ENCODE measurements at places on chromosomes 5 and 9. TPM values are rescaled to one million over a fixed set of nuclear protein-coding genes. Genes with fewer than 3 reads are reported as not detected.

The PTPRD gene
- total RNA-seq: 23.1 TPM

The CDX1 gene
- total RNA-seq: not detected

The VDAC1 gene
- total RNA-seq: 143 TPM

The CAAP1 gene
- 20.4 TPM for total RNA-seq

The ZNF454 gene
- total RNA-seq: 5.9 TPM

GRCh38 chr5:125451622-125452021 lies 705.2 kb upstream of the ZNF608 start:
- H3K27me3 ChIP-seq: no peaks in the 10 kb centered on the region
- no peaks in the 10 kb centered on the region for H3K36me3 ChIP-seq
- DNase-seq: no peak
- H3K4me3 ChIP-seq: no peak overlapping the region

- no peaks in the 10 kb centered on the region for H3K4me1 ChIP-seq
- H3K27ac ChIP-seq: no peak overlapping the region
- DNase-seq: no peak
Observed at GRCh38 chr9:547314-547713, 294.2 kb upstream of the DMRT1 start.

GRCh38 chr5:123261752-123262151 lies 161.5 kb downstream of the CEP120 start:
- H3K27ac ChIP-seq: no peak overlapping the region
- H3K27me3 ChIP-seq: no peaks in the 10 kb centered on the region
- no peaks in the 10 kb centered on the region for H3K36me3 ChIP-seq
- H3K4me3 ChIP-seq: no peak overlapping the region
- DNase-seq: no peak
- H3K4me1 ChIP-seq: no peaks in the 10 kb centered on the region

GRCh38 chr5:136143763-136144162 lies 11.1 kb downstream of the SMAD5 start:
- H3K27ac ChIP-seq: no peak overlapping the region
- H3K4me1 ChIP-seq: no peaks in the 10 kb centered on the region
- H3K4me3 ChIP-seq: no peak overlapping the region
- H3K27me3 ChIP-seq: no peaks in the 10 kb centered on the region

DNA sequence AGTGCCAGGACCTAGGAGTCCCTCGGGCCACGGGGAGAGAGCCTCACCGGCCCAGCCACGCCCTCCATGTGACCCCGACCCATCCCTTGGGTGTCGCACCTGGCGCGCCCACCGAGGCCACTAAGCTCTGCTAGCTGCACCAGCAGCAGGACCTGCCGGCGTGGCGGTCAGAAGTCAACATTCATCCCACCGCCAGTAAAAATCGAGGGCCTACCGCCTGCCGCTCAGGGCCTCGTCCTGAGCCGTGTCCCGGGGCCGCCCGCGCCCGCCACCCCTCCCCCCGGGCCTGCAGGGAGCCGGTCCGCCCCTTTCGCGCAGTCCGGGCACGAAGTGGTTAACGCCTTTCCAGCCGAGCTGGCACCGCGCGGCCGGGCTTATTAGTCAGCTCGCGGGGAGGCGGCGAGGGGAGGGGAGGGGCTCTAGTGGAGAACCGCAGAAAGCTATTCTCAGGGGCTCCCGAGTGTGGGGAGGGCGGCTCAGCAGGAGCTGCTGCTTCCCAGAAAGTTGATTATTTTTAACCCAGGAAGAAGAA lies 124.4 kb downstream of the C9orf50 start:
- no peaks in the 10 kb centered on the region for H3K27me3 ChIP-seq
- peak overlapping the region; percentile 55 for H3K4me3 ChIP-seq
- H3K36me3 ChIP-seq: no peaks in the 10 kb centered on the region
- peaks cover 30% of the 10 kb centered on the region for H3K4me1 ChIP-seq
- peak; percentile 94 for DNase-seq
- peak overlapping the region; percentile 99 for H3K27ac ChIP-seq

DNA sequence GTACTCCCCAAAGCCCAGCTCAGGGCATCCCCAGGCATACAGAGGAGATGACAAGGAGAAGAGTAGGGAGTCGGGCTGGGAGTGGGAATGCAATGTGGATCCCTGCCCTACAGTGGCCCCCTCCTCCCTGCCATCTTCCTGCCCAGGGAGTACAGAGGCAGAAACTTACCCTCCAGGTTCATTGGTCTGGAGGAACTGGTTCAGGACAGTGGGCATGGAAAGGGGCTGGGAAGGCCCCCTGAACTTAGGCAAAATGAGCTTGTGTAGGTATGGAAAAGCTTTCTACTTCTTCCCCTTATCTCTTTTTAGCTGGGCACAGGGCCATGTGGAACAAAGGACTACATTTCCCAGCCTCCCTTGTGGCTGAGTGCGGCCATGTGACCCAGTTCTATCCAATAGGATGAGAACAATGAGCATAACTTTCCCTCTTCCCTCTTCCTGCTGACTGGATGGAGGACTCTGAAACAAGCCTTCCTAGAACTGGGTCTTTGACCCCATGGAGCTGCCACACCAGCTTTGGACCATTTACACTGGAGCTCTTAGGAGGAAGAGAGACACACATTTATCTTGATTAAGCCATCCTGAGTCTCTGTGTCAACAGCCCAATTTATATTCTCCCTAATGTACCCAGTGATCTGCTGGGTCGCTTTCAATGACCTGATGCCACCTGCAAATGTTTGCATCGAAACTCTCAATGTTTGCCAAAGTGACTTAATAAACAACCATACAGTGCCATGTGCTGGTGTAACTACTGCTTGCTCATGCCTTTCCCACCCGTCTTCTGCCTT lies 25.0 kb upstream of the HMCN2 start:
- no peaks in the 10 kb centered on the region for H3K27me3 ChIP-seq
- no peaks in the 10 kb centered on the region for H3K36me3 ChIP-seq
- peak; percentile 48 for DNase-seq
- no peaks in the 10 kb centered on the region for H3K4me1 ChIP-seq

GRCh38 chr9:113506090-113506589 lies 42.6 kb downstream of the RGS3 start:
- no peaks in the 10 kb centered on the region for H3K36me3 ChIP-seq
- no peak for DNase-seq
- no peak overlapping the region for H3K27ac ChIP-seq
- H3K4me3 ChIP-seq: no peak overlapping the region
- H3K4me1 ChIP-seq: no peaks in the 10 kb centered on the region

DNA sequence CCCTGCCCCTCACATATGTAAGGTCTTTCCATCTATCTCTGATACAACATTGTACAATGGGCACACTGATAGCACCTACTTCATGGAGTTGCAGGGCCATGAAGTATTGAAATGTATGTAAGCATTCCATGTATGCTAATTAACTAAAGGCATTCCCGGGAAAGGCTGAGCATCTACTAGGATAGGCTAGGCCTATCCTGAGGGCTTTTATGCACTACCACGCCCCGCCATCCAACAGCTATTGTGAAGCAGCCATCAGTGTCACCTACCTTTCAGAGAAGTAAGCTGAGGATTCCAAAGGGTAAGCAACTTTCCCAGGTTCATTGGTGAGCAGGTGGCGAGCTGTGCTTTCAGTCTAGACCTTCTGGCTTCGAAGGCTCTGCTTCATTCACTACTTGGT lies 47.6 kb downstream of the NSG2 start:
- H3K4me3 ChIP-seq: no peak overlapping the region
- no peak overlapping the region for H3K27ac ChIP-seq
- H3K27me3 ChIP-seq: no peaks in the 10 kb centered on the region
- no peaks in the 10 kb centered on the region for H3K4me1 ChIP-seq
- DNase-seq: no peak
- no peaks in the 10 kb centered on the region for H3K36me3 ChIP-seq

GRCh38 chr9:89808756-89809181 lies 204.0 kb downstream of the GADD45G start:
- H3K4me3 ChIP-seq: no peak overlapping the region
- no peaks in the 10 kb centered on the region for H3K4me1 ChIP-seq
- H3K27ac ChIP-seq: no peak overlapping the region
- no peaks in the 10 kb centered on the region for H3K27me3 ChIP-seq

- H3K36me3 ChIP-seq: no peaks in the 10 kb centered on the region
- H3K4me3 ChIP-seq: no peak overlapping the region
- DNase-seq: no peak
Observed at GRCh38 chr9:81473708-81474107, 215.6 kb downstream of the TLE1 start.

DNA sequence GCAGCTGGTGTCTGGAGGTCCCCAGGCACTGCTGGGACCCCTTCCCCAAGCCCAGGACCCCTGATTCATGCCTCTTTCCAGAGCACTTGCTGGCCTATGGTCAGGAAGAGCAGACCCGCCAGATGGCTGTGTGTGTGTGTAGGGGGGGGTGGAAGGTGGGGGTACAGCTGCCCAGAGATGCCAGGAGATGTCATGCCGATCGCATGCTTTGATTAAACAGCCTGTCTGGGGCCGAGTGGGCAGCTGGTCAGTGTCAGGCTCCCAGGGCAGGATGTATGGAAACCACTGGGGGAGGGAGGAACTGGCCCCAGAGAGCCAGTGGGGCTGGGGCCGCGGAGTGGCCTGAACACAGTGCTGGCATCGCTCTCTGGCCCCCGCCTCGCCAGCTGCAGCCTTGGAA lies 23.7 kb downstream of the RXRA start:
- no peak overlapping the region for H3K27ac ChIP-seq
- DNase-seq: no peak
- H3K4me1 ChIP-seq: peaks cover 23% of the 10 kb centered on the region
- H3K4me3 ChIP-seq: no peak overlapping the region
- H3K27me3 ChIP-seq: no peaks in the 10 kb centered on the region

DNA sequence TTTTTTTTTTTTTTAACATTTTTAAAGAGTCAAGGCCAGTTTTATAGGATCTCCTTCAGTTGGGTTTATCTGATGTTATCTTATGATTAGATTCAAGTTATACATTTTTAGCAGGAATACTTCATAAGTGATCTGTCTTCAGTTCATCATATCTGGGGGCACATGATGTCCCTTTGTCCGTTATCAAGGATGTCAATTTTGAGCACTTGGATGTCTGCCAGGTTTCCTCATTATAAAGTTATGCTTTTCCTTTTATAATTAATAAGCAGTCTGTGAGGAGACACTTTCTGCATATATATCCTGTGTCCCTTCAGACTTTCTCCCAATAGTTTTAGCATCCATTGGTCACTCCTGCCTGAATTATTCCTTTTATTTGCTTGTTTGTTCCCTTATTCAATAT lies 11.8 kb downstream of the HDHD3 start:
- no peak for DNase-seq
- H3K27ac ChIP-seq: no peak overlapping the region
- H3K27me3 ChIP-seq: no peaks in the 10 kb centered on the region
- H3K4me1 ChIP-seq: no peaks in the 10 kb centered on the region
- no peak overlapping the region for H3K4me3 ChIP-seq
- no peaks in the 10 kb centered on the region for H3K36me3 ChIP-seq

GRCh38 chr9:100350188-100350587 lies 2.6 kb downstream of the TEX10 start:
- no peak overlapping the region for H3K4me3 ChIP-seq
- H3K36me3 ChIP-seq: no peaks in the 10 kb centered on the region
- no peaks in the 10 kb centered on the region for H3K27me3 ChIP-seq

DNA sequence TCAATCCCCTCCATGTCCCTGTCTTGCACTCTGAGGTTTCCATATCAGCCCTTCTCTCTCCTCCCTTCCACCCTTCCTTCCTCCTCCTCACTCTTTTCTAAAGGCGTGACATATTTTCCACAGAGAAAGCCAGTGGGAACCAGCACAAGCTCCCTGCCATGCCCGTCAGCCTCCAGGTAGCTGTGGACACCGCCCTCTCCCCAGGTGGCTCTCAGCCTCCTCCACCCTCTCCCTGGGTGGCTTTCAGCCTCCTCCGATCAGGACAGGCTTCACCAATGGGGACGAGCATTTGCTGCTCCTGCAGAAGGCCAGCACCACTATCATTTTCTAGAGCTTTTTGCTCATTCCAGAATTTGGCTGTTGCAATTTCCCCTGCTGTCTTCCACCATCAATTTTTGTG lies 236.6 kb downstream of the GADD45G start:
- H3K4me3 ChIP-seq: no peak overlapping the region
- no peak overlapping the region for H3K27ac ChIP-seq
- H3K36me3 ChIP-seq: no peaks in the 10 kb centered on the region
- H3K4me1 ChIP-seq: peaks cover 5% of the 10 kb centered on the region
- DNase-seq: no peak

DNA sequence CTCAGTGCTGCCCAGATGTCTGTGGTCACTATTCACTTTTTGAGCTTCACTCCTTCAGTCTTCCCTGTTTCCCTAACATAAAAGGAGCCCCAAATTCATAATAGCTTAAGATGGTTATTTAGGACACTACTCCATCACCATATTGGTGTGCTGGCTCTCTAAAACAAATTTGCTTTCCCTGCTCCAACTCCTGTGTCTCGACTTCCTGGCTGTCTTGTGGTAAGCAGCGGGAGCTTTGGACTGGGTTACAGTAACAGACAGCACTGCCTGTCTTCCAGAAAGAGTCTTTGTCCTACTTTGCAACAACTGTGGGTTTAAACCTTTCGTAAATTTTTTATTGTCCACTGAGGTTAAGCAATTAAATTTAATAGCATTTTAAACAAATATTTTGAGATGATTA lies 389.4 kb downstream of the CDH9 start:
- H3K27me3 ChIP-seq: no peaks in the 10 kb centered on the region
- peaks cover 10% of the 10 kb centered on the region for H3K4me1 ChIP-seq
- no peak overlapping the region for H3K4me3 ChIP-seq
- H3K27ac ChIP-seq: no peak overlapping the region

- H3K27ac ChIP-seq: no peak overlapping the region
- H3K4me3 ChIP-seq: no peak overlapping the region
- no peak for DNase-seq
- no peaks in the 10 kb centered on the region for H3K36me3 ChIP-seq
- no peaks in the 10 kb centered on the region for H3K4me1 ChIP-seq
Observed at GRCh38 chr5:150327139-150327538, 24.4 kb upstream of the ARSI start.

DNA sequence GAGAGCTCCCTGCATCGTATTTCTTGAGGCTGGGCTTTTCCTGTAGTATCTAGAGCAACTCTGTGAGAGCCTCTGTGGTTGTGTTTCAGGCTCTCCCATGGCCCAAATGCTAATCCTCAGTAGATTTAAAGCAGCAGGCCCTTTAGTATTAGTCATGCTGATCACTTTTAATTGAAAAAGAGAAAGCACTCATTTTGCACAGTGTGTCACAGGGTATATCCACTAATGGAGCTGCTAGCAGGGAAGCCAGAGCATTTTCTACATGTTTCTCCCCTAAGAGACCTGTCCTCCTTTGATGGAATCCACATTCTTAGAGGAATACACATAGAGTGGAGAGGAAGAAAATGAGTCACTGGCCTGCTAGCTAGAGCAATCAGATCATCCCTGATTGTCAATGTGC lies 348.5 kb downstream of the TMEM232 start:
- no peak for DNase-seq
- H3K36me3 ChIP-seq: no peaks in the 10 kb centered on the region
- no peak overlapping the region for H3K27ac ChIP-seq
- H3K27me3 ChIP-seq: no peaks in the 10 kb centered on the region

All from prostate gland (tissue), 2 donors.